Hematopoietic multipotent progenitor cell (in vitro differentiated cells): ENCODE measurements at places on chromosomes 2 and 18.

GRCh38 chr2:149873936-149874335 is 286.4 kb upstream of the MMADHC start:
- DNase-seq, result no peak

- no peak for DNase-seq
These were observed 25.0 kb upstream of the CXXC1 start for GRCh38 chr18:50312296-50313030.

- no peak for DNase-seq
These were observed 488.3 kb upstream of the SPRED2 start for GRCh38 chr2:65920659-65921058.

DNA sequence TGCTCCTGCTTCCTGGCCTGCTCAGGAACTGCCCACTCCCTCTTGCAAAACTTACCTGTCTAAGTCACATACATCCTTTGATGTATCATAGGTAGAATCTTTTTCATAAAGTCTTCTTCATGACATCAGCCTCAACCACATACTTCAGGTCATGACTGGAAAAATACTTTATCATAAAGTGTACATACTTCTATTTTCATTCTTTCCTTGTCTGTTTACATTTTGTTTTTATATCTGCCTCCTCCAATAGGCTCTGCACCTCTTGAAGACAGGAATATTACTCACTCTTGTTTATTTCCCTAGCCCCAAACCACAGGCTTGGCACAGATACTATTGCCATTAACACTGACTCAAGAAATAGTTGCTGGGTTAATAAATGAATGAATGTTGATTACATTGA is 43.6 kb upstream of the ZNF804A start:
- no peak for DNase-seq

DNA sequence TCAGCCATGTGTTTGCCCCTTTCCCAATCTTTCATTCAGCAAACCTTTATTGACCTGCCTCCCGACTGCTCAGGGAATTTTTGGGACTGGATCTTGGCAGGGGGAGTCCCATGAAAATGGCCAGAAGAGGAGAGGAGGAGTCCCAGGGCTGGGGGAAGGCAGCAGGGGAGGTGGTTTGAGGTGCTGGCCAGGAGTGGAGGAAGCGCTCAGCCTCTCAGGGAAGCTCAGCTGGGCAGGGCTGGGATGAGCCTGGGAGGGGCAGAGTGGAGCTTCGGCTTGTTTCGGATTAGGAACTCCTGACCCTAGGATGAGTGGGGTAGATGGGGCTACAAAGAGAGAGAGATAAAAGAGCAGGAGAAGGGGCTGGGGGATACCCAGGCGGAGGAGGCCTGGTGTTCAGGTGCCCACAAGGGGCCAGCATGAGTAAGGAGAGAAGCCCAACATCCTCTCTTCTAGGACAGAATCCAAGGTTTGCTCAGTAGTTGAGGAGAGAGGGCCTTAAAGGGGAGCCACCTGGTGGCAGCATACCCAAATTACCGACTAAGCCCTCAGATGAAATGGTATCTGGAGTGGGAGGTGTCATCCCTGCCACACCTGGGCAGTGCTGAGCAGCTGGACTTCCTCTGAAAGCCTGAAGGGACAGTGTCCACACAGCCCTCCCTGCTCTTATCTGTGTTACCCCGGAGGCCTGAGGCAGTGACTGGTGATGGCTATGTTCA is 91.1 kb downstream of the INHBB start:
- no peak for DNase-seq

GRCh38 chr18:14174706-14175085 is 42.5 kb upstream of the ZNF519 start:
- DNase-seq, result no peak

DNA sequence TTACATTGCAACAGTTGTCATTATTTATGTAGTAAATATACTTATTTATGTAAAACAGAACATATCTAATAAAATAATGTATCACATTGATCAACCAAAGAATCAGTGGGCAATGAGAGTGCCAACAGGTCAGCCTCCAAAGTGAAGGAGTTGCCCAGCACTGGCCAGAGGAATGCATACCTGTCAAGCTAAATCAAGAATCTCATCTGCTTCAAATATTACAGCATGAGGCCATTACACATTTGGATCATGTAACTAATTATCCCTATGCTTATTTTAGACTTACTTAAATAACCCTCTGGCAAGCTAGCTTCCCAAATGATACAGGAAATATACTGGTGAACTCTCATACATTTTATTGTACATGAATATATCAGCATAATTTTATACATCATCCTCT is 1211.7 kb upstream of the ACVR2A start:
- DNase-seq, result no peak

GRCh38 chr2:20428717-20429490 is 18.0 kb upstream of the RHOB start:
- no peak for DNase-seq
